ENCODE measurements at places on chromosomes 5 and 9. TPM values are rescaled to one million over a fixed set of nuclear protein-coding genes. Genes with fewer than 3 reads are reported as not detected.

The PCDHB11 gene
- not detected for total RNA-seq

The TLX3 gene
- not detected for total RNA-seq

The MEF2C gene
- total RNA-seq: 0.86 TPM

The CBY3 gene
- total RNA-seq: not detected

The KIF4B gene
- not detected for total RNA-seq

The HAVCR1 gene
- total RNA-seq: not detected

The EFNA5 gene
- 5.3 TPM for total RNA-seq

The CKMT2 gene
- not detected for total RNA-seq

The TAF11L2 gene
- not detected for total RNA-seq

The FAM120A gene
- total RNA-seq: 73.9 TPM

The MARVELD2 gene
- 17.2 TPM for total RNA-seq

The SLC36A2 gene
- not detected for total RNA-seq

The ANKRD31 gene
- not detected for total RNA-seq

The ACOT12 gene
- not detected for total RNA-seq

The CLPTM1L gene
- 155 TPM for total RNA-seq

The FOXB2 gene
- not detected for total RNA-seq

The SV2C gene
- total RNA-seq: 0.08 TPM

The SPATA31D1 gene
- not detected for total RNA-seq

The CAMK2A gene
- 0.08 TPM for total RNA-seq

The RMRP gene
- total RNA-seq: 1,810 TPM

The C5orf52 gene
- not detected for total RNA-seq

The PDE6A gene
- total RNA-seq: under 0.01 TPM

The WDR38 gene
- total RNA-seq: not detected

The TERT gene
- not detected for total RNA-seq

The CTSL gene
- 124 TPM for total RNA-seq

The PDCD1LG2 gene
- total RNA-seq: 10.8 TPM

The SH3PXD2B gene
- 14.8 TPM for total RNA-seq

The CTSV gene
- 26.3 TPM for total RNA-seq

The GLRA1 gene
- total RNA-seq: not detected

The FOXD4L3 gene
- total RNA-seq: not detected

The CMBL gene
- 4.3 TPM for total RNA-seq

The CCDC187 gene
- total RNA-seq: not detected

The FAM170A gene
- total RNA-seq: not detected

The DMRT2 gene
- not detected for total RNA-seq

The IFNA2 gene
- total RNA-seq: not detected

The PCDHGA11 gene
- 0.94 TPM for total RNA-seq

The SMIM33 gene
- not detected for total RNA-seq

The PCDHGC4 gene
- 0.31 TPM for total RNA-seq

The PCDHGA6 gene
- 0.16 TPM for total RNA-seq

The GPR151 gene
- not detected for total RNA-seq

The TAF11L10 gene
- total RNA-seq: not detected

Measured in hair follicular keratinocyte (primary cell).